Camera-type eye (tissue), 1 donor: ENCODE measurements at places on chromosomes 3 and 15. TPM values are rescaled to one million over a fixed set of nuclear protein-coding genes. Genes with fewer than 3 reads are reported as not detected.

The MNS1 gene
- 7.8 TPM for total RNA-seq

The RETNLB gene
- total RNA-seq: not detected

The LRRK1 gene
- total RNA-seq: 8.7 TPM

The FGF7 gene
- 15.6 TPM for total RNA-seq

The GOLGA8Q gene
- total RNA-seq: 5.9 TPM

The TMCO5A gene
- total RNA-seq: not detected

The GOLGA8J gene
- total RNA-seq: 0.33 TPM

The GTF2E1 gene
- 20.3 TPM for total RNA-seq

The LRTM1 gene
- 22.9 TPM for total RNA-seq

The TMCC1 gene
- 43.2 TPM for total RNA-seq

The PLS1 gene
- 11.1 TPM for total RNA-seq

The CTDSPL gene
- 25.8 TPM for total RNA-seq

The GOLGA8H gene
- total RNA-seq: 1.8 TPM

The GOLGA6L9 gene
- 14.8 TPM for total RNA-seq

The PLSCR5 gene
- total RNA-seq: not detected

The CPNE9 gene
- 3.8 TPM for total RNA-seq

The DUOXA2 gene
- total RNA-seq: not detected

The SNTN gene
- total RNA-seq: not detected

The HRG gene
- total RNA-seq: not detected

The CATSPER2 gene
- total RNA-seq: 5.7 TPM

The SAMD7 gene
- total RNA-seq: 22.0 TPM

The SPATA16 gene
- total RNA-seq: not detected

The CLN6 gene
- total RNA-seq: 30.2 TPM

The CD200 gene
- total RNA-seq: 35.0 TPM

The RAD51 gene
- 4.1 TPM for total RNA-seq

The GOLGA8S gene
- total RNA-seq: 0.82 TPM

The MESP2 gene
- 2.8 TPM for total RNA-seq

The ACSBG1 gene
- total RNA-seq: 1.0 TPM

The CHRNA3 gene
- 109 TPM for total RNA-seq

The CP gene
- total RNA-seq: 47.8 TPM

The KBTBD8 gene
- 7.5 TPM for total RNA-seq

The DBR1 gene
- total RNA-seq: 24.7 TPM

The ACP3 gene
- 3.7 TPM for total RNA-seq

The B3GALNT1 gene
- total RNA-seq: 67.7 TPM

The CX3CR1 gene
- 1.8 TPM for total RNA-seq

The ATP13A3 gene
- total RNA-seq: 151 TPM

The PCNP gene
- total RNA-seq: 167 TPM

The ADAMTS7 gene
- total RNA-seq: 20.7 TPM

The TICRR gene
- total RNA-seq: 2.4 TPM
